Stimulated activated CD4-positive, alpha-beta T cell treated with anti-CD3 and anti-CD28 coated beads, Interleukin-15, amount 100 ng/mL, for 48 hours (primary cell): ENCODE measurements at places on chromosomes 11 and 22.

DNA sequence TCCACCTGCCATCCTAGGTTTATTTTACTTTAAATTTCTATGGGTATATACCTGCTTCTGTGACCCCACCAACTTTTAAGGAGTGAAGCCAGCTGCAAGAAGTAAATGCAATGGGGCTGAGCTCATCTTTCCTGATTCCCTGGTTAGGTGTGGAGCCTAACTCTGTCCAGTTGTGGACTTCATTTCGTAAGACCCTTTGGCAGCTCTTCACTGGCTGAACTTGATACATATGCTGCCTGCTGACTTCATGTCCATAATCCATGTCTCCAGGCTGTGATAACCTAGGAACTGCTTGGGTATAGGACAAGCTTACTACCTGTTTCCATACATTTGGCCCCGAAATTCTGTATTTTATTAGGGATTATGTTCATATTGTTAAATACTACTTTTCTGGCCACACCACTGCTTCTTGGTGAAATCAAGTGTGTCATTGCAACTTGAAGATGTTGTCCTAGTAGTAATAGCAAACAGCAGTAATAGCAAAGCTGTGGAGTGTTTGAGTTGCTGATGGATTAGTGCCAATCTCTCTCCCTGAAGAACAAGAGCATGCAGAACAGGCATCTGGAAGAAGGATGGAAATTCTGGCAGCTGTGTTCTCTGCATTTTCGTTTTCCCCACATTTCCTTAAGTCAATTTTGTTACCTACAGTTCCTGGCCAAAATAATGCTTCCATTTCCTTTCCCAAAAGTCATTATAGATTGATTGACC lies 31.2 kb downstream of the LDLRAD3 start:
- DNase-seq = no peak

DNA sequence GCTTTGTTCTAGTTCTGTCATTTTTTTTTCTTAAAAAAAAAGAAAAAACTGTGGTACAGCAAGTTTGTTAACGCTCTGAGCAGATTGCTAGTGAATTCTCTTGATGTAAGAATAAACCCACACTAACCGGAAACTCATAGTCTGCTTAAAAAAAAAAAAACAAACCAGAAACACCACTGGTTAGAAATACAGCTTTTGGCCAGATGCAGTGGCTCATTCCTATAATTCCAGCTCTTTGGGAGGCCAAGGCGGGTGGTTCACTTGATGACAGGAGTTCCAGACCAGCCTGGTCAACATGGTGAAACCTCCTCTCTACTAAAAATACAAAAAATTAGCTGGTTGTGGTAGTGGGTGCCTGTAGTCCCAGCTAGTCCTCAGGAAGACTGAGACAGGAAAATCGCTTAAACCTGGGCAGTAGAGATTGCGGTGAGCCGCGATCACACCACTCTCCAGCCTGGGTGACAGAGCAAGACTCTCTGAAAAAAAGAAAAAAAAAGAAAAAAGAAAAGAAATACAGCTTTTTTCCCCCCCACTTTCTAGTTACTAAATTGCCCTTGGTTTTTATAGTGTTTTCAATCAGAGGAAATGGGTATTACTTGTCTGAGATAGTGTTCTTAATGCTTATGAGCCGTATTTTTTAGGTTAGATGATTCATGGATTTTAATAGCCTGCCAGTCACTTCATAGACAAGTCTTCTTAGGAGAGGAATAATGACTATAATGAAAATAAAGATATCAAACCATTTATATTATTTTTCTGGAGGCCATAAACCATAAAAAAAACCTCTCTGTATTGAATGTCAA lies 222.8 kb downstream of the DDX10 start:
- no peak for DNase-seq

GRCh38 chr22:48957987-48958321 lies 869.7 kb downstream of the BRD1 start:
- DNase-seq = no peak

DNA sequence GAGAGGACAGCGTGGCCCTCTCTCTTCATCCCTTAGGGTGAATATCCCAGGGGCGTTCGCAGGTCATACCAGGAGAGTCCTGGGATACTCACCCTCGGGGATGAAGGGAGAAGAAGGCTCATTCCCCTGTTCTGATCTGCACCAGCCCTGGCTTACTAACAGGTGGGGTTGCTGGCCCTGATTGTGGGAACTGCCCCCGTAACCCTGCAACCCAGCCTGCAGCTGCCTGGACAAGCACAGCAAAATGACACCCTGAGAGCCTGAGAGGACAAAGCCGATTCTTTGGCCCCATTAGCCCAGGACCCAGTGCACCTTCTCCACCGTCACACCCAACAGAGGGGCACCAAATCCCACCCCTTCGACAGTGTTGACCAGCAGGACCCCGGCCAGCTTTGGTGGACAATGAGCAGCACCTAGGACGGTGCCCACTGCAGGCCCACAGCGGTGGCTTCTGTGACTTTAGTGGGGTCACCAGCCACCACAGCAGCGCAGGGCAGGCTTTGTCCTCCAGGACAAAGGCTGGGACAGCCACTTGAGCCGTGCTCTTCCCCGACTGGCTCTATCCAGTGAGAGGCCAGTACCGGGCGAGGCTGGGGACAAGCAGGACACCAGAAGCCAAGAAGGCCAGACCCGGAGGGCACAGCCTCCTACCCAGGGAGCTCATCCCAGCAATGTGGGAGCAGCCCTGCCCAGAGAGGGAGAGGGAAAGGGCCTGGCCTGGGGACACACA lies 98.5 kb upstream of the RTL6 start:
- no peak for DNase-seq

GRCh38 chr11:2421226-2421994 lies 20.9 kb downstream of the TSSC4 start:
- no peak for DNase-seq

- DNase-seq = peak; percentile 82
Observed at GRCh38 chr22:41998361-41999261, at the start of gene WBP2NL. WBP2NL (plus strand) TSS chr22:41998788; CDS start chr22:41998819, 31 bp downstream.

GRCh38 chr11:8038393-8038792 lies 42.6 kb upstream of the TUB start:
- DNase-seq = no peak

GRCh38 chr22:45164270-45165088 lies 754 bp downstream of the NUP50 start:
- no peak for DNase-seq

- no peak for DNase-seq
Observed at GRCh38 chr11:270451-271318, 7.5 kb upstream of the NLRP6 start.

GRCh38 chr22:27317096-27317495 lies 484.5 kb downstream of the MN1 start:
- DNase-seq = no peak

DNA sequence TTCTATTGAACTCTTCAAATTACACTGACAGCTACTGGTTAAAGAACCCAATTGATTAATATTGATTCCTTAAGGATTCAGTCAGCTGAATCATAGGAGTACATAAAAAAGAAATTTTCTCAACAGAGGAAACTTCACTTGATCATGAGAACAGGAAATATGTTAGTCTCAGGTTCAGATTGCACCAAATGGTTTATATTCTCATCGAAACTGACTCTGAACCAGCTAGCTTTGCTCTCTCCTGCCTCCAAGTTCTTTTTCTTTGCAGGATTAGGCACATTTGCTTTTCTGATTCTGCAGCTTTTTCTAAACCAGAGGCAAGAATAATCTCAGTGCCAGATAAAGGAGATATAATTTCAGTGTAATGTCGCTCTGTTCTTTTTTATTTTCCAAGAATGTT lies 33.2 kb upstream of the CTSC start:
- no peak for DNase-seq

DNA sequence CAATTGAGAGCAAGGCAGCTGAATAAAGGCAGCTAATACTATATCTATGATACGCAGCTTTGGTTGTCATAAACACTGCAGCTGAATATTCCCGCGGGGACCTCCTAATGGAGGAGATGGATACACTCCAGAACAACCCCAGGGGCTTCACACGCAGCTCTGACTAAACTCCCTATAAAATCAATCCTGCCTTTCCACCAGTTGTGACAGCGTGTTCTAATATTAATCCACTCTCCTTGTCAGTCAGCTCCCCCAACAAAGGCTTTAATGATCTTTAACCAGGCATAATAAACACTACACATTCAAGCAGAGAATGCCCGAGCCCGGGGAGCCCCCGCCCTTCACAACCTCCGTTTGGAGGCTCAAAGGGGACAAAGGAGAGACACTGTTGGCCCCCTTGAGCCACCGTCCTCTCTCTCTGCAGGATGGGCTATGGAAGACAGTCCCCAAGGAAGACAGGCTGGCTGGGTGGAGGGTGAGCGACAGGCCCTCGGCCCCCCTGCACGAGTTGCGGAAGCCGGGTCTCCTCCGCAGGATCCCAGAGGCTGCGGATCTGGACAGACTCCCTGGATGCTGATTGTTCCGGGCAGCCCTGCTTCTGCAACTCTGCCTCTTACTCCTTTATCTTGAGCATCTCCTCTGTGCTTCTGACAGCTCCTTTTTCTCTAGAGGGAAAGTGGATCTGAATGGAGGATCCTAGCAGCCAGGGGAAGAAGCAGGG lies 565.2 kb downstream of the BUD13 start:
- no peak for DNase-seq

DNA sequence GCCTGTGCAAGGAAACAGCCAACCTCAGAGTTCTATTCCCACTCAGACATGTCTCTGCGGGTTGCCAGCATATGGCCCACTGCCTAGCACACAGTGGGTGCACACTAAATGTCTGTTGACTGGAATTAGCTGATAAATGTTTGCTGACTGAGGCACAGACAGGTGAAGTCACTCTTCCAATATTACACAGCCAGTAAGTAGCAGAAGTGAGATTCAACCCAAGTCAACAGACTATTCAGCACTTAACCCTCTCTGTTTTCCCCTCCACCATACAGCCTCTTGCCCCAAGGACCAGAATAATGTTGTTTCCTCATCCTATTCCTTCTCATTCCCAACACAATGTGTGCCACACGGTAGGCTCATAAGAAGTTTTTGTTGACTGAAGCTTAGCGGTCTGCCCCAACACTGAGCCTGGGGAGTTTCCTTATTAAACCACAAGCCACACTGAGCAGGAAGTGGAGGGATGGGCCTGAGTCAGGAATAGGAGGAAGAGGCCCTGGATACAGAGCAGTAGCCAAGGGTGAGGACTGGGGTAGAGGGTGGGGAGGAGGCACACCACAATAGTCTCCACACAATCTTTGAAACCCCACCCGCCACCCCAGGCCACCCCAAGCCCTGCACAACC lies 15.7 kb upstream of the IL10RA start:
- DNase-seq = no peak

DNA sequence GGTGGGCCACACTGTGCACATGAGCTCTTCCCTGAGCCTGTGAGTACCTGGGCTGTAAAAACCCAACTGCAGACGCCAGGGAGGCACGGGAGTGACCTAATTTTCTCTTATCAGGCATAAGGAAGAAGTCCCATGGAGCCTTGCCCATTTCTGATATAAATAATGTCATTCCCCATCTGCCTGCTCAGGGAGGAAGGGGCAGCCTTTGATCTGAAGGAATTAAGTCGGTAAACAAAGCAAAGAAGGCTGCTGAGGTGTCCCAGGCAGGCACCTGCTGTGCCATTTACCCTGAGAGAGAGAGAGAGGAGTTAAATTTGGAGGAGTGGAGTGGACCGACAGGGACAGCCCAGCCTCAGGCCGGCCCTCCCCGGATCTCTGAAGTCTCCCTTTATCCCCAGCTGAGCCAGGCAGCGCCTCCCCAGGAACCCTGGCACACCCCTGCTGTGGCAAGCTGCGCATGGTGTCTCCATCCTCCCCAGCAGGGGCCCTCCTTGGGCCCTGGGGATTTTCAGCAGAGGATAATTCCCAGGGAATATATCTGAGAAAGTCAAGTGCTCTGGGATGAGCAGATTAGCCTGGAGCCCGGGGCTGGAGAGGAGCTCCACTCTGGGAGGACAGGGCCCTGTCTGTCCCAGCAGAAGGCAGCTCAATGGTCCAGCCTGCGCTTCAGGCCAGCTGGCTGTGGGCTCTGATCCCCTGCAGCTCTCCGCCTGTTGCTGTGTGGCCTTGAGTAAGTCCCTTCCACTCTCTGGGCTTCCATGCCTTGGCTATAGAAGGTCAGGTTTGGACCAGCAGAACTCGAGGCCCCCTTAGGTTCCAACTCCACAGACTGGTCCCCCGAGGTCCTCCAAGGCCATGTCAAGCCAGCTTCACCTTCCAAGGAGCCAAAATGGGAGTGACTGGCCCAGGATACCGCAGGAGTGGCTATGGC lies 17.5 kb upstream of the CABP7 start:
- DNase-seq = no peak
